ENCODE measurements at places on chromosomes 2 and 18. TPM values are rescaled to one million over a fixed set of nuclear protein-coding genes. Genes with fewer than 3 reads are reported as not detected.

DNA sequence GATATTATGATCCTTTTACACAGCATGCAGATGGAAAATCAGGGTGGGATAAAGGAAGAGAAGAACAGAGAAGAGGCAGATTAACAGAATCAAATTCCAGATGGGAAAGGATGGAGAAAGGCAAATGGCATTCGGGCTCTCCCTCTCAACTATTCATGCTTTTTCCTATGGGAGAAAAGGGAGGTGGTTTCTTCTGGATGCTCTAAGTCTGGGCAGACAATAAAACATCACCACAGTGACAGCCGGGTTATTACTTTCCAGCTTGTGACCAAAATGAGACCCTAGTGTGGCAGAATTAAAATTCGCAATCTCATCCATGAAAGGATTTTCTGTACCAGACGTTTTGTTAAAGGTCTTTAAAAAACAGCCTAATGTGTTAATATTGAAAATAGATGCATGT lies 440.7 kb downstream of the RND3 start:
- DNase-seq = no peak

DNA sequence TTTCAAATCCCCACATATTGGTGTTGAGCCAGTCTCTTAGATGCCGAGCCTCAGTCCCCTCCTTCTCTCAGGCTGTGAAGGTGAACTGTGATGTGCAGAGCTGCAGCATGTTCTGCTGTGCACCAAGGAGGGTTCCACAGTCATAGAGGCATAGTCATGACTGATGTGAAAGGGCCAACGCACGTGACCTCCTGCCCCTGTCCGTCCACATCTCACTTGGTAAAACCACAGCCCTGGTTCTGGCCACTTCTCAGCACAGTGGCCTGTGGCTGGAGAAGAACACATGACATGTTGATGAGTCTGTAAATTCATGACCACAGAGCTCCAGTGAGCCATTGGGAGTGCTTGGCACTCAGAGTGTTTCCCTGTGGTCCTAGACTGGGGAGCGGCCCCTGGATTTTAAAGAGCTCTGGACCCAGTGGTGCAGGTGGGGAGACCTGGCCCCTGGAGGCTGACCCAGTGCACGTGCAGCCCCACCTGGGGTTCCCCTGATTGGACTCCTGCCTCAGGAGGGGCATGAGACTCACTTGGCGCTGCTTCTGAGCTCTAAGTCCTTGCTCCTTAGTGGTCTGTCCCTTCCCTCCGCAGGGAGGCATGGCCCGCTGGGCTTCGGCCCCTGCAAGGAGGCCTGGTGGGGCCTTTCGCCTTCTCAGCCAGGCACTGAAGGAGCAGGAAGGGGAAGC lies 25.3 kb downstream of the INPP4A start:
- DNase-seq = no peak

DNA sequence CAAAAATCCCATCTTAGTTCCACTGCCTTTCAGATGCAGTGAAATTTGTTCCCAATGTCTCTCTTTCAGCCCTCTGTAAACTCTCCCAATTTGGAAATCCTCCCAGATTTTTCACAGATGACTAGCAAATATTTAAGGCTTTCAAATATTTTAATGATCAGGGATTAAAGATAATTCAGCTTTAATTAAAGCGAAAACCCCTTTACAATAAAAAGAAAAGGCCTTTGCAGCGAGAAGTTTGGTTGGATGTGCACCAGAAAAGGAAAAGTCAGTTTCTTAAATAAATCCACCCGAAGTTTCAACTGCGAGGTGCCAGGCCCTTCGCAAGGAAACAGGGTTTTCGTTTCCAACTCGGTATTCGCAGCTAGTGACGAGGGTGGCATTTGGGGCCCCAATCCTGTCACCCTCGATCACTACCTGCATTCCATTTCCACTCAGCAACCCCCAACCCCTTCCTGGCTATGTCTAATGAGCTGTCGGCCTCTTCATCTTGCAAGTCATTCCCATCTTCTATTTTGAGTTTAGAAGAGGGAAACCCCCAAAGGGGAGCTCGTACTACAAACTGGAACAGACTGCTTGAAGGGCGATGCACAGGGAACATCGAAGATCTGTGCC lies 1.5 kb downstream of the RAX start:
- no peak for DNase-seq

DNA sequence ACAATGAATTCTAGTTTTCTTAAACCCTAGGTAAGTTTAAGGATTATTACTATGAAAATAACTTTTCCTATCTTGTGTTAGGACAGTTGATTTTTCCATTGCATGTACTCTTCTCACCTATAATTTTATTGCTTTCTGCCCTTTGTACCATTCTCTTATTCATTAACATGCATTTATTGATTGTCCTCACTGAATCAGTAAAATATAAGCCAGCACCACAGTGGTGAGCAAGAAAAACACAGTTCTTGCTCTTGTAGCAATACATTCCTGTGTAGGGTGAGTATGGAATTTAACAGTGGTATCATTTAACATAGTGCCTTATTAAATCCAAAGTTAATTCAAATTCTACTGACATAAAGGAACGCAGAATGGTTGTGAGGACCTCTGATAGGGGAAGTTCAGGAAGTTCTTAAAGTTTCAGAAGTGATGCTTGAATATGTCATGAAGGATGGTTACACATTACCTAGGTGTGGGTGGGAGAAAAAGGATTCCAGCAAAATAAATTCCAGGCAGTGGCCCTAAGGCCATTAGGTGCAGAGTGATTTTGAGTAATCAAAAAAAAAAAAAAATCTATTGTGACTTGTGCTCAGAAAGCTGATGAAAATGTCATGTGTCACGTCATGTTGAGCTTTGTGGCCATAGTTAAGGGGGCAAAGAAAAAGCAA lies 104.7 kb upstream of the DSEL start:
- DNase-seq = no peak

The IL36A gene
- polyA plus RNA-seq = not detected

The ATOH8 gene
- polyA plus RNA-seq = 37.3 TPM

The ARHGAP15 gene
- polyA plus RNA-seq = 31.0 TPM

The MBD1 gene
- polyA plus RNA-seq = 74.0 TPM
